ENCODE measurements at places on chromosomes 11 and 22. TPM values are rescaled to one million over a fixed set of nuclear protein-coding genes. Genes with fewer than 3 reads are reported as not detected.

PRR5 gene
- total RNA-seq = 22.8 TPM

COX8A gene
- total RNA-seq = 258 TPM

GRCh38 chr22:30370641-30371230 is 13.9 kb downstream of the CCDC157 start:
- no peaks in the 10 kb centered on the region for H3K4me1 ChIP-seq
- no peak for DNase-seq
- peak overlapping the region; percentile 57 for H3K27ac ChIP-seq
- H3K36me3 ChIP-seq = no peaks in the 10 kb centered on the region
- no peak overlapping the region for H3K4me3 ChIP-seq

DNA sequence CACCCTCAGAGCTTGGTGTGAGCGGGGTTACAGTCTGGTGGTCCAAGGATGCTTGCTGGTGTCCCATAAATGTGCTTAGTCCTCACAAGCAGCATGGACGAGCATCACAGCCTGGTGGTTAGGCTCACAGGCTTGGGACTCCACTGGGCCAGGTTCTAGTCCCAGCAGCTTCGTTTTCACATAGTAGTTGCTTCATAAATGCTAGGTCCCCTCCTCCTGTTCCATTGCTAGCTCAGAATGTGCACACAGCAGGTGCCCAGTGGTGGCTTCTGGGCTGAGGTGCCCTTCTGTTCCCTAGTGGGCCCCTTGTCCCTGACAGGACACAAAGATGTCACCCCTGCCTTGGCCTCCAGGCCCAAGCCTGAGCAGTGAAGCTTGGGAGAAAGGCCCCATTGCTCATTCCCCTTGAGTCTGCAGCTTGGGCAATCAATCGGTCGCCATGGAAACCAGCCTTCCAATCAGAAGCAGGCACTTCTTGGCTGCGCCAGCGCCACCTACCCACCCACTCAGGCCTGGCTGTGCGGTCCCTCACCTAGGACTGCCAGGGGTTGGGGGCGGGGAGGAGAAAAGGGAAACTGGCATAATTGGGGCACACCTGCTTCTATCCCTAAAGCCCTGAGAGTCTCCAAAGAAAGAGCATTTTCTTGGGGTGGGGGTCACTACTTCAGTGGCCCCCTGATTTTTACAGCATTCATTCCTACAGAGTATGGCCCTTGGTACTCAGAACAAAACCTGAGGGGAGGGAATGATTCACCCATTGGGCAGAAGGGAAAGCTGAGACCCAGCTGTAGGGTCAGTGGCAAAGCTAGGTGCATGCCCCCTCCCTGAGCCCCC is 48.1 kb downstream of the CYTH4 start:
- no peaks in the 10 kb centered on the region for H3K4me1 ChIP-seq
- DNase-seq = peak; percentile 97
- peaks cover 61% of the 10 kb centered on the region for H3K27me3 ChIP-seq
- no peaks in the 10 kb centered on the region for H3K36me3 ChIP-seq
- no peak overlapping the region for H3K4me3 ChIP-seq

GRCh38 chr11:67651976-67652781 is 1.6 kb upstream of the ACY3 start:
- H3K4me1 ChIP-seq = no peaks in the 10 kb centered on the region
- peak; percentile 18 for DNase-seq
- H3K36me3 ChIP-seq = no peaks in the 10 kb centered on the region

GRCh38 chr11:15045891-15046290 is 27.5 kb upstream of the CALCB start:
- H3K4me3 ChIP-seq = no peak overlapping the region
- peaks cover 40% of the 10 kb centered on the region for H3K27me3 ChIP-seq
- H3K4me1 ChIP-seq = no peaks in the 10 kb centered on the region
- no peak overlapping the region for H3K27ac ChIP-seq
- no peak for DNase-seq

PLAAT5 gene
- total RNA-seq = 15.7 TPM

DNA sequence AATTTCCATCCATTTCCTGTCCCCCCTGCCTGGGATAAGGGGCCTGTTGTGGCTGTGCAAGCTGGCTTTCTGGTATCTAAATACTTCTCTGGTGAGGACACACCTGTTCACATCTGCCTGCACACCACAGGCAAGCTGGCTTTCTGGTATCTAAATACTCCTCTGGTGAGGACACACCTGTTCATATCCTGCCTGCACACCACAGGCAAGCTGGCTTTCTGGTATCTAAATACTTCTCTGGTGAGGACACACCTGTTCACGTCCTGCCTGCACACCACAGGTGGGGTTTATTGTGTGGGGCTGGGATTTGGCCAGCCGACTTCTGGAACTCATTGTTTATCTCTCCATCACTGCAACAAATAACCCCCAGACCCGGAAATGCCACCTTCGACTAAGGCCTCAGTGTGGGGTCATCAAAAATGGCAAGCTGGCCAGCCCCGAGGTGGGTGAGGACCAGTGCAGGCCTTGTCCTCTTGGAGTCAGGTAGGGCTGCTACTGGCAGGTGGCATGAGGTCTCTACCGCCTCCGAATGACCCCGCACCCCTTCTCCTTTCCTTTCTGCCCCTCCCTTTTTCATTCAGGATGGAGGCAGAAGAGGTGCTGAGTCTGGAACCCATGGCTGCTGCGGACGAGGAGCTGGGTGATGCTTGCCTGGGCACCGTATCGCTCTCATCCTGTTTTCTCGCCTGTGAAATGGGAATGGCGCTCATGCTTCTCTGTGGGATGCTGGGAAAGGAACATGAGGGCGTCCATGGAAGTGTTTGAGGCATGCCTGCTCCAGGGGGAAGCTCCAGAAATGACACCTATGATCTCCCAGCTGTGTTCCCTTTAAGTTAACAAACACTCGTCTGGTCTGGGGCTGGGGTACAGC is 43.5 kb upstream of the MYEOV start:
- DNase-seq = no peak
- H3K27ac ChIP-seq = no peak overlapping the region

- H3K4me1 ChIP-seq = no peaks in the 10 kb centered on the region
- no peak for DNase-seq
- peaks cover 19% of the 10 kb centered on the region for H3K27me3 ChIP-seq
- H3K36me3 ChIP-seq = no peaks in the 10 kb centered on the region
- H3K27ac ChIP-seq = no peak overlapping the region
These were observed 2.4 kb downstream of the GRK3 start for GRCh38 chr22:25566898-25567235.

OSM gene
- total RNA-seq = not detected

DNA sequence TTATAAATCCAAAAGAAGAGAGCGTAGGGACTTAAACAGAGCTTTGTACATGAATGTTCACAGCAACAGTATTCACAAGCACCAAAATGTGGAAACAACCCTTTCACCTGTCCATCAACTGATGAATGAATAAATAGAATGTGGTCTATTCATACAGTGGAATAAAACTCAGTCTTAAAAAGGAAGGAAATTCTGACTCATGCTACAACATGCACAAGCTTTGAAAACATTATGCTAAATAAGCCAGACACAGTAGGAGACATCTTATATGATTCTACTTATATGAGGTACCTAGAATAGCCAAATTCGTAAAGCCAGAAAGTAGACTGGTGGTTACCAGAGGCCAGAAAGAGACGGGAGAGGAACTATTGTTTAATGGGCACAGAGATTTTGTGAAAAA is 74.3 kb downstream of the SHANK2 start:
- H3K36me3 ChIP-seq = no peaks in the 10 kb centered on the region
- no peaks in the 10 kb centered on the region for H3K27me3 ChIP-seq
- H3K4me1 ChIP-seq = no peaks in the 10 kb centered on the region
- H3K4me3 ChIP-seq = no peak overlapping the region
- no peak overlapping the region for H3K27ac ChIP-seq

Data from endodermal cell (in vitro differentiated cells).